ENCODE measurements at places on chromosomes 3 and 15. TPM values are rescaled to one million over a fixed set of nuclear protein-coding genes. Genes with fewer than 3 reads are reported as not detected.

The KY gene
- total RNA-seq: not detected

DNA sequence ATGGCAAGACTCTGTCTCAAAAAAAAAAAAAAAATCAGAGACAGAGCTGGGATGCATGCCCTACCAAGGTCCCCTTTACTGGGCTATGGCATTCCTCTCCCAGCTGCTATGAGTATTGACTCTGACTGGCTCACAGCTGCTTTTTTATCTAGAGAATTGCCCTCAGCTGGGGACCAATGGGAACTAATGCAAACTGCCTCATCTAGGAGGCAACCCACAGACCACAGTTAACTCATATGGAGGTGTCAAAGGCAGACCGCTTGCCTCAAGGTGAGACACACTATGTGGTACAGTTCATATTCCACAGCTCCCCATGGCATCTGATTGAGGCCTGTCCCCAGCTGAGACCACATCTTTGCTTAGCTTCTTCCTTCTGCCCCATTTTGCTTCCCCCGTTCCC lies 183.5 kb upstream of the EOMES start:
- no peak for DNase-seq

DNA sequence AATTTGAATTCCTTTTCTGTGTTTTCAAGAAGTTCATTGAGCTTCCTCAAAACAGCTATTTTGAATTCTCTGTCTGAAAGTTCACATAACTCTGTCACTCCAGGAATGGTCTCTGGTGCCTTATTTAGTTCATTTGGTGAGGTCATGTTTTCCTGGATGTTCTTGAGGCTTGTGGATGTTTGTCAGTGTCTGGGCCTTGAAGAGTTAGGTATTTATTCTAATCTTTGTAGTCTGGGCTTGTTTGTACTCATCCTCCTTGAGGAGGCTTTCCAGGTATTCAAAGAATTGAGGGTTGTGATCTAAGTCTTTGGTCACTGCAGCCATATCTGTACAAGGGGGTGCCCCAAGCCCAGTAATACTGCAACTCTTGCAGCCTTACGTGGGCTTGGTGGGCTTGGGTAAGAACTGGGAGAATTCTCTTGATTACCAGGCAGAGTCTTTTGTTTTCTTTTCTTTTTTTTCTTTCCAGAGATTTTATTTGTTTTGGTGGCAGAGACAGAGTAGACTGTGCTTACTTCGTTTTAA lies 19.3 kb upstream of the CCNDBP1 start:
- DNase-seq: no peak

DNA sequence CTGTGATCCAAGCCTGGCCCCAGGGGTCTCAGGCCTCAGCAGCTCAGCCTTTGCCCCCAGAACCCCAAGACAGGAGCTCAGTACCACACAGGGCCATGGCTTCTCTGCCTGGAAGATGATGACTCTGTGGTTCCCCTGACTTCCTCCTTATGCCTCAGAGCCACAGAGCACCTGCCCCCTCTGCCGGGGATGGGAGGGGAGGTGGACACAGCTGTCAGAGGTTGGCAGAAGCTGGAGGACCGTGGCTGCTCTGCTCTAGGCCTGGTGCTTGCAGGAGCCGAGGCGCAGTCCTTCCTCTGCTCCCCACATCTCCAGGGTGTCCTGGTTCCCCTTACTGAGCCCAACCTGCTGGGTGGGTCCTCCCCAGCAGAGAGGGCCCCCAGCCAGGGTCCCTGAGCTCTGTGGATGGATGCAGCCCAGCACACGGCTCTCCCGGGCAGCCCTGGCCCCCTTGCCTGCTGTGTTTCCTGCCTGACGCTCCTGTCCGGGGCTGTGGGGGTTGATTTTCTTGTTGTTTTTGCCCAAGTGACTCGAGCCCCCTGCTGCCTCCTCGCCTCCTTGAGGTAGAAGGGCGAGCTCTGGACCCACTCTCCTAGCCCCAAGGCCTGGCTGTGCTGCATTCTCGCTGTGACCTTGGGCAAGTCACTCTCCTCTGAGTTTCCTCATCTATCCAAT lies 36.6 kb downstream of the PSTPIP1 start:
- DNase-seq: no peak

The PLCB2 gene
- total RNA-seq: 0.75 TPM
